Uterus (tissue), 4 donors: ENCODE measurements at places on chromosomes 1 and 21. TPM values are rescaled to one million over a fixed set of nuclear protein-coding genes. Genes with fewer than 3 reads are reported as not detected.

The OR14K1 gene
- not detected for total RNA-seq

DNA sequence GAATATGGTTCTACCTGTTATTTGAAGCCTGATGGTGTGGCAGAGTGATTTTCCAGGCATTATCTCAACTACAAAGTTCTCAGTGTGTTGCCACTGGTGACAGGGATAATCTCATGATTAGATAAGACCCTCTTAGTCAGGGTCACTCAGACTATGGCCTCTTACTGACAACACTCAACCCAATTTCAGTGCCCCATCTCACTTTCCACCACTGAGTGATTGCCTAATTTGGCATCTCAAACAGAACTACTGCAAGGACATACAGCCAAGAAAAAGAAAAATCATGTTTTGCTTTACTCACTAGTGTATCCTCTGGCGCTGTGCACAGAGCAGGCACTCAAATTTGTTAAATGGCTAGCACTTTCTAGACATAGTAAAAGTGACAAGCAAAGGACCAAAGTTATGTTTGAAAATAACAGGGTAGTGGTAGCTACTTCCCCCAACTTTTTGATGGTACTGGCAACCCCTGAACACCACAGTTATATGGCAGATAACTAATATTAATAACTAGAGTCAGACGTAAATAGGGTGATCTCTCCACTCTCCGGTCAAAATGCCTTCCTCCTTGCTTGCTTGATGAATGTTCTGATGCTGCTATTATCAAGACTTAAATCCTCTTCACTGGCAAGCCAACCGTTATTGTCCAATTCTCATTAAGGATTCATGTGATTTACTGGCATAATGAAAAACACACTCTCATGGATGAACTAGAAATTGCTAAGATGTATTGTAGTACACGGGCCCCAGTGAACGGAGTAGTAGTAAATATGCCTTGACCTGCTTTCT, 37.1 kb upstream of the SLC30A10 start:
- H3K36me3 ChIP-seq: no peaks in the 10 kb centered on the region
- no peak overlapping the region for H3K27ac ChIP-seq
- H3K27me3 ChIP-seq: no peaks in the 10 kb centered on the region

GRCh38 chr21:45906859-45907258, 74.7 kb upstream of the COL6A1 start:
- no peaks in the 10 kb centered on the region for H3K36me3 ChIP-seq
- H3K4me3 ChIP-seq: no peak overlapping the region
- DNase-seq: no peak
- H3K27me3 ChIP-seq: no peaks in the 10 kb centered on the region
- no peak overlapping the region for H3K27ac ChIP-seq

The LRRC8D gene
- 47.4 TPM for total RNA-seq

The LRRC71 gene
- total RNA-seq: 0.48 TPM

The CRABP2 gene
- 11.0 TPM for total RNA-seq

DNA sequence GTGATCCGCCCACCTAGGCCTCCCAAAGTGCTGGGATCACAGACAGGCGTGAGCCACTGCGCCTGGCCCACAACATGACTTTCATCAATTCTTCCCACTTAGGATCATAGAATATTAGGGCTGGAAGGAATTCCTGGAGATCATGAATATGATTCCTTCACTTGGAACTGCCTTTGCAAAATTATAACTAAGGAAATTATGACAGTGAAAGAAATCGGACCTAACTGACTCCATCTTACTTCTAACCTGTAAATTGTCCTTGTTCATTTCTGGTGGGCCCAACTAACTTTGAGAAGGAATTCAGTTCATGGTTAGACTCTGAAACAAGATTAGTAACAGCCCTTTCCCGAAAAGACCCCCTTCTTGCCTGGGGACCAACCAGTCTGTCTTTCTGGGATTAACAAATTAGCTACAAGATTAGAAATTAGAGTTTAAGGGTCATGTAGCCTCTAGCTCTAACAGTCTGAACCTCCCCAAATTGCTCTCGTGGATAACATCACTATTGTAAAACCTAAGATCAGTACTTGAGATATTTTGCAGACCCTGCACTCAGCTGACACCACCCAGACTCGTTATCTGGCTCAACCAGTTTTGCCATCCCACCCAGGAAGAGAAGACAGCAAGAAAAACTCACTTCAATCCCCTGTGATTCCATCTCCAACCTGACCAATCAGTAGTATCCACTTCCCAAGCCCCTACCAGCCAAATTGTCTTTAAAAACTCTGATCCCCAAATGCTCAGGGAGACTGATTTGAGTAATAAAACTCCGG, 14.7 kb downstream of the ZBTB8OS start:
- H3K36me3 ChIP-seq: no peaks in the 10 kb centered on the region
- H3K4me3 ChIP-seq: no peak overlapping the region
- H3K27me3 ChIP-seq: no peaks in the 10 kb centered on the region
- no peak for DNase-seq
- no peak overlapping the region for H3K27ac ChIP-seq
- no peaks in the 10 kb centered on the region for H3K4me1 ChIP-seq

The RAB13 gene
- total RNA-seq: 22.9 TPM

The MEGF6 gene
- total RNA-seq: 17.9 TPM

GRCh38 chr1:156801409-156802121, 15.1 kb downstream of the SH2D2A start:
- H3K4me1 ChIP-seq: peaks cover 9% of the 10 kb centered on the region
- no peak overlapping the region for H3K4me3 ChIP-seq
- H3K36me3 ChIP-seq: no peaks in the 10 kb centered on the region
- peak overlapping the region; percentile 42 for H3K27ac ChIP-seq

GRCh38 chr21:17139696-17140095, 373.1 kb upstream of the CXADR start:
- peak overlapping the region; percentile 88 for H3K27ac ChIP-seq
- H3K27me3 ChIP-seq: no peaks in the 10 kb centered on the region
- H3K36me3 ChIP-seq: no peaks in the 10 kb centered on the region
- DNase-seq: no peak
- no peaks in the 10 kb centered on the region for H3K4me1 ChIP-seq
- H3K4me3 ChIP-seq: peak overlapping the region; percentile 42

DNA sequence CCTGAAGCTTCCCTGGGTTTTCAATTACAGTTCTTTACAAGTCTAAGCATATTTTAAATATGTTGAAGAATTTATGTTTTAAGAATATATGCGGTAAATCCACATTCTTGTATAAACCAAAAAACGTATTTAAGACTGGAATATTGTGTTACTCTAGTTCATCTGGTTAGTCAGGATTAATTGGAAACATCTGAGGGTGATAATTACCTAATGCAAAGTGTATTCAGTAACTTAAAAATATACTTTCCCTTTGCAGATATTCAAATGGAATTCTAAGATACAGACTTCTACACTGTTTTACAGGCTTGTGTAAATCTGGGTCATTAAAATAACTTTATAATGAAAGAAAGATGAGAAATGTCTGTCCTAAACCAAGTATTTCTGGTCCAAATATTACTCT, 302.0 kb downstream of the VAV3 start:
- H3K36me3 ChIP-seq: no peaks in the 10 kb centered on the region
- no peaks in the 10 kb centered on the region for H3K27me3 ChIP-seq
- DNase-seq: no peak
- no peak overlapping the region for H3K27ac ChIP-seq
- H3K4me3 ChIP-seq: no peak overlapping the region

The KCNJ10 gene
- 0.58 TPM for total RNA-seq

GRCh38 chr1:229714964-229715603, 89.0 kb downstream of the URB2 start:
- no peak overlapping the region for H3K27ac ChIP-seq
- H3K27me3 ChIP-seq: no peaks in the 10 kb centered on the region
- no peak overlapping the region for H3K4me3 ChIP-seq
- no peak for DNase-seq

GRCh38 chr1:220056374-220056773, 10.1 kb upstream of the EPRS1 start:
- no peaks in the 10 kb centered on the region for H3K4me1 ChIP-seq
- H3K4me3 ChIP-seq: no peak overlapping the region
- no peak for DNase-seq
- H3K27ac ChIP-seq: no peak overlapping the region
- H3K36me3 ChIP-seq: no peaks in the 10 kb centered on the region
- H3K27me3 ChIP-seq: no peaks in the 10 kb centered on the region

DNA sequence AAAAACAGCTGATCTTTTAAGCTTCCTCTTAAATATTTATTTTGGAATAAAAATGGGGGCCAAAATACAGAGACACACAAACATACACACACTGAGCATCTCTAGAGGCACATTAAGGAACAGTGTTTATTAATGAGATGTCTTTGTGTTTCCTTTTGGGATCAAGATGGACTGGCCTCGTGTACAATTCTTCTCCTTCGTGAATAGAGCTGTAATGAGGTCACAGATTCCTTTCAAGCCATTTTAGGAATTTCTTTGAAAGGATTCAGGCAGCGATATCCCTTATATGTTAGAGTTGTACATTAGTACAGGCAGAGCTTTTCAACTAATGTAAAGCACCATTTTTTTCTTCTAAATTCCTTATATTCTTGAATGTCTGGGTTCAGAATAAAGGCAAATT, 295.7 kb downstream of the CHRM3 start:
- H3K27me3 ChIP-seq: no peaks in the 10 kb centered on the region
- no peak overlapping the region for H3K27ac ChIP-seq
- DNase-seq: no peak
- H3K4me3 ChIP-seq: no peak overlapping the region

GRCh38 chr1:212943393-212943710, 7.0 kb upstream of the VASH2 start:
- no peaks in the 10 kb centered on the region for H3K4me1 ChIP-seq
- DNase-seq: no peak
- H3K27me3 ChIP-seq: no peaks in the 10 kb centered on the region
- H3K27ac ChIP-seq: no peak overlapping the region
- no peaks in the 10 kb centered on the region for H3K36me3 ChIP-seq
- H3K4me3 ChIP-seq: no peak overlapping the region

- peak; percentile 42 for DNase-seq
- no peaks in the 10 kb centered on the region for H3K36me3 ChIP-seq
- H3K27ac ChIP-seq: no peak overlapping the region
- no peaks in the 10 kb centered on the region for H3K4me1 ChIP-seq
- no peak overlapping the region for H3K4me3 ChIP-seq
Observed at GRCh38 chr1:32413507-32414185, 19.4 kb upstream of the BSDC1 start.

DNA sequence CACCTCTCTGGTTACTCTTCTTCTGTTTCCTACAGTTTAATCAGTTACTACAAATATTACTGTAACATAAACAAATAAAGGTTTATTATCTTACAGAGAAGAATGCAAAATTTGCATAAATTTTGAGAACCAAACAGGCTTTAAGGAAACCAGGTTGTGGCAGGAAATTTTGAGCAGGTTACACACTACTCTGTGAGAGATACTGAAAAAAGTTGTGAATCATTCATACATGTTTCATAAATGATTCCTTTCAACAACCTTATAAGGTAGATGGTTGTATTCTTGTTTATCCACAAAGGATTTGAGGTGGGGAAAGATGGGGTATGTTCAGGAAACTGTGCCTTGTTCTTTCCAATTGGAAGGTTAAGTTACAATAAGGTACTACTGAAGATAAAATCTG, 58.6 kb downstream of the MAST2 start:
- H3K4me3 ChIP-seq: no peak overlapping the region
- no peaks in the 10 kb centered on the region for H3K27me3 ChIP-seq
- DNase-seq: no peak
- H3K27ac ChIP-seq: no peak overlapping the region
- H3K4me1 ChIP-seq: no peaks in the 10 kb centered on the region
- no peaks in the 10 kb centered on the region for H3K36me3 ChIP-seq

The FALEC gene
- total RNA-seq: 0.88 TPM

DNA sequence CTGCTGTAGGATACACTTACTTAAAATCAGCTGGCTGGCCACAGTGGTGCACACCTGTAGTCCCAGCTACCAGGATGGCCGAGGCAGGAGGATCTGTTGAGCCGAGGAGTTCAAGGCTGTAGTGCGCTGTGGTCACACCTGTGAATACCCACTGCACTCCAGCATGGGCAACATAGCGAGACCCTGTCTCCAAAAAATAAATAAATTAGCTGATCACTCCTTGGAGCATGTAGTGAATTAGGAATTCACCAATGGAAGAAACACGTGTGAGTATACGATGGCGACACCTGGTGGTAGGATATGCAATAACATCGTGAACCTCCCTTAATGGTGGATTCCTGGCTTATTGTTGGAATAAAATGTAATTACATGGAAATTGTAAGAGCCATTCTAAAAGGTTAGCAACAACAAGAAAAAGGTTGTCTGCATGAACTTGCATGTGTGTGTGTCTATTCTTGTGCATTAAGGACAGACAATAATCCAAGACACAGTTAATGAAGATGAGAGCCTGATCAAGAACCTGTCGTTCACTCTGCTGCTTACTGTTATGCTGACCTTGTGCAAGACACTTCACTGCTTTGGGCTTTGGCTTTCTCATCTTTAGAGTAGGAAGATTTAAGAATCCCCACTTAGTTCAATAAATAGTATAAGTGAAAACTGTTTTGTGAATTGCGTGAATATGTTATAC, 38.6 kb upstream of the COX20 start:
- H3K4me1 ChIP-seq: no peaks in the 10 kb centered on the region
- peak; percentile 70 for DNase-seq
- no peak overlapping the region for H3K4me3 ChIP-seq
- H3K27me3 ChIP-seq: no peaks in the 10 kb centered on the region
- H3K27ac ChIP-seq: no peak overlapping the region

GRCh38 chr1:221937155-221937953, 195.5 kb upstream of the DUSP10 start:
- H3K36me3 ChIP-seq: no peaks in the 10 kb centered on the region
- H3K4me3 ChIP-seq: no peak overlapping the region
- no peak overlapping the region for H3K27ac ChIP-seq
- no peak for DNase-seq
- no peaks in the 10 kb centered on the region for H3K27me3 ChIP-seq

- H3K4me1 ChIP-seq: no peaks in the 10 kb centered on the region
- no peaks in the 10 kb centered on the region for H3K27me3 ChIP-seq
- H3K27ac ChIP-seq: no peak overlapping the region
- no peak overlapping the region for H3K4me3 ChIP-seq
- no peaks in the 10 kb centered on the region for H3K36me3 ChIP-seq
Observed at GRCh38 chr1:168792142-168792541, 63.1 kb upstream of the DPT start.

The C4BPA gene
- not detected for total RNA-seq

The LCE1F gene
- total RNA-seq: not detected

The SMCP gene
- not detected for total RNA-seq

The TNFSF4 gene
- 1.1 TPM for total RNA-seq

The DNAJC11 gene
- total RNA-seq: 47.2 TPM

The RGS1 gene
- total RNA-seq: 19.4 TPM
